HepG2 (cell line): ENCODE measurements at places on chromosomes 16 and 17.
A peak's percentile ranks its signal among the peaks of the same experiment; 100 is the strongest.

DNA sequence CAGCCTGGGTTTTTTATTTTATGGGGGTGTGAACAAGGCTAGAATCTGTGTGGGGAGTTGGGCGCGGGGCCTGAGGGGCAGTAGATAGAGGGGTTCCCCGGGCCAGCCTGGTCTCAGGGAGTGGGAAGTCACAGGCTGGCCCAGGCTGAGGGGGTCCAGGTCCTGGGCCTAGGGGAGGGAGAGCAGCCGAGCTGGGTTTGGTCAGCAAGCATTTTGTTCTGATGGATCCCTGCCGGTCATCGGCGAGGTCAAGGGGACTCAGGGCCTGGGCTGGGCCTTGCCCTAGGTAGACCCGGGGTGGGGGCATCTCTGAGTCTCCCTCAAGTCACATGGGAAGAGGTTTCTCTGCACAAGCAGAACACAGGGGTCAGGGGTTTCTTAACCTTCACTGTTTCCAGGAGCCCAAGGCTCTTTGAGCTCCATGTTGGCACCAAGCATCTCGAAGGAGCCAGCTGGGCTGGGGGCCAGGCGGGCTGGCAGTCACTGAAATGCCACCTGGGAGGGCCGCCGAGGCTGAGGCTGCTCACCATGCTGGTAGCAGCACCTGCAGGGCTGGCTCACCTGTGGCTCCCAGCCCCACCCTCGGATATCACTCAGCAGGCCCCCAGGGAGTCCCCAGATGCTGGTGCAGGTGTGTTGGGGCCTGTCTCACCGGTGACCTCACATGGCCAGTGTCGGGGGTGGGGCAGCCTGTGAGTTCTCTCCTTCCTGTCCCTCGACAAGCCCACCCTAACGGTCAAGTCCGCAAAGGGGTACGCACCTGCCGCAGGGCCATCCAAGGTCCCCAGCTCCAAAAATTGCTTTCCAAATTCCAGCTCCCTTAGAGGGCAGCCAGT is 41.0 kb downstream of the SLC7A5 start:
- DNase-seq = no peak

GRCh38 chr17:5024604-5025003 is 10.6 kb downstream of the SLC52A1 start:
- no peak for DNase-seq

GRCh38 chr16:9039210-9039609 is 52.2 kb upstream of the HAPSTR1 start:
- no peak for DNase-seq

GRCh38 chr17:19867079-19867328 is 732 bp downstream of the ULK2 start:
- DNase-seq = peak; percentile 9

GRCh38 chr17:10034719-10035475 is 129.8 kb upstream of the RCVRN start:
- no peak for DNase-seq

DNA sequence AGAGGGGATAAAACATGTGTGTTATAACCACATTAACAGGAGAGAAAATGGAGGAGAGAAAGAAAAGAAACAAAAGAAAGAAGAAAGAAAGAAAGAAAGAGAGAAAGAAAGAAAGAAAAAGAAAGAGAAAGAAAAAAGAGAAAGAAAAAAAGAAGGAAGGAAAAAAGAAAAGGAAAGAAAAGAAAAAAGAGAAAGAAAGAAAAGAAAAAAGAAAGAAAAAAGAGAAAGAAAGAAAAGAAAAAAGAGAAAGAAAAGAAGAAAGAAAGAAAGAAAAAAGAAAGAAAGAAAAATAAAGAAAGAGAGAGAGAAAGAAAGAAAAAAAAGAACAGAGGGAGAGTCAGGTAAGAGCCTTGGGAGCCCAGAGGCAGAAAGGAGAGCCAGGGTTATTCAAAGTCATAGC is 446.6 kb upstream of the ASIC2 start:
- DNase-seq = no peak

DNA sequence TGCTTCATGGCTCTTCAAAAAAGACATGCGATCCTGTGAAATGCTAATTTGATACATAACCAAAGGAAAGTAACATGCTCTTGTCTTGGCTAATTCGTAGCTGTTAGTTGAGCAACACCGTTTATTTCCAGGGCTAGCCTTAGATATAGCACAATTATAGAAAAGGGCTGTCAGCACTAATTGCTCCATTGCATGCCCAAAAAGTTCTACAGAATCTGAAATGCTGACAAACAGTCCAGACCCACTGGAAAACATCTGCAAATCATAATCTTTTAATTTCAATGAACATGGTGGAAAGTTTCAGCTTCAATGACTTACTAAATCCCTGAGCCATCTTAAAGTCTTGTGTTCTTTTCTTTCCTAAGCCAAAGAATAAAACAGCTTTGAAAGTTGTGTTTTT is 42.9 kb upstream of the NUDT7 start:
- DNase-seq = no peak

GRCh38 chr16:49740256-49740655 is 115.7 kb downstream of the ZNF423 start:
- DNase-seq = no peak

DNA sequence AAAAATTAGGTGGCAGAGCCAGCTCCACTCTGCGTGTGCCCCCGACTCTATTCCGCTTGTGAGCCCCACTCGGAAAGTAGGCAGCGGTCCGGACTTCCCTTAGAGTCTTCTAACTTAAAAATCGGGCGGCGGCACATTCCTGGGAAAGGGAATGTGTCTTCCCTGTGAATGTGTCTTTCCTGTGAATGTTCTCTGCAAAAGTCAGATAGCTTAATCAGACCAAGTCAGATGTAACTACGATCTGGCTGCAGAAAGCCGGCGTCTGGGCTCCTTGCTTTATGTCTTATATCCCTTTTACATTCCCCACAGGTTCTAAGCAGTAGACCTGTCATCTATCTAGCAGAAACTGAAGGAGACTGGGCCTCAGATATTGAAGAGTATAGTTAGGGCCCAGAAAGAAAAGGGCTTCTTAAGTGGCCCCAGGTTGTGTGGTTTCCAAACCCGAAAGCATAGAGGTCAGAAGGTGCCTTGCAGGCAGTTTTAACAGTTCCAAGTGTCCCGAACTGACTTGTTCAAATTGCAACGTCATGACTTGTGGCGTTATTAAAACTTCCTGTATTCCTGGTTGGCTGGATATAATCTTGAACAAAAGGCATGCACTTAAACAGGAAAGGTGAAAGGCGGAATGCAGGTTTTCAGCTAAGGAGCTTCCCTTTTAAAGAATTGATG is 601 bp downstream of the PHKB start:
- DNase-seq = peak; percentile 68

DNA sequence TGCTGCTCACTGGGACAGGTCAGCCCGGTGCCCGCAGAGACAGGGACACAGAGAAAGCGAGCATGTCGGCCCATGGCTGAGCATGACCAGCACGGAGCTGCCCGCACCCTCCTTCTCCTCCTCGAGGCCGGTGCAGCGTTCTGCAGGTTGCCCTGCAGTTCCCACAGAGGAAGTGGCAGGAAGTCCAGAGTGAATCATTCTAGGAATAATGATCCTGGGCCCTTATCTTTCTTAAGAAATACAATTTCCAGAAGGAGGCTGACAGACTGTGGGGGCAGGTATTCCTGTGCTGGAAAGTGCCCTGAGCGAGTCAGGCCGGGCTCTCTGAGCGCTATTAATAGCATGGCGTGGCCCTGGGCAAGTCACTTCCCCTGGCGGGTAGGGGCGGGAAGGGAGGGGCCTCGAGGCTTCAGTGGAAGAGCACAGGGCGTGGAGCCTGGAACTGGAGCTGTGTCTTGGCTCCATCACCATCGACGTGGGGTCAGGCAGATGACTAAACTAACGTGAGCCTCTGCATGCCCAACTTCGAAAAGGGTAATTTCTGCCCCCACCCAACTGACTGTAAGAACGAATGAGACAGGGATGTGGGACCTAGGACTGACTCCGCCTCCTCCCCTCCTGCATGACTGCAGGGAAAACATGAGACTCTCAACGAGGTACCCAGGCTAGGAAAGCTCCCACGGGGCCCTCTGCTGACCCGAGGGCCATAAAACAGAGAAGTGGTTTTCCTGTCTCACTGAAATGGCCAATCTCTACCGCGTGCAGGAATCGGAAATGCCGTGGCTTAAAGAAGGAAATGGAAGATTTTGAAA is 9.8 kb downstream of the TMEM204 start:
- peak; percentile 39 for DNase-seq

DNA sequence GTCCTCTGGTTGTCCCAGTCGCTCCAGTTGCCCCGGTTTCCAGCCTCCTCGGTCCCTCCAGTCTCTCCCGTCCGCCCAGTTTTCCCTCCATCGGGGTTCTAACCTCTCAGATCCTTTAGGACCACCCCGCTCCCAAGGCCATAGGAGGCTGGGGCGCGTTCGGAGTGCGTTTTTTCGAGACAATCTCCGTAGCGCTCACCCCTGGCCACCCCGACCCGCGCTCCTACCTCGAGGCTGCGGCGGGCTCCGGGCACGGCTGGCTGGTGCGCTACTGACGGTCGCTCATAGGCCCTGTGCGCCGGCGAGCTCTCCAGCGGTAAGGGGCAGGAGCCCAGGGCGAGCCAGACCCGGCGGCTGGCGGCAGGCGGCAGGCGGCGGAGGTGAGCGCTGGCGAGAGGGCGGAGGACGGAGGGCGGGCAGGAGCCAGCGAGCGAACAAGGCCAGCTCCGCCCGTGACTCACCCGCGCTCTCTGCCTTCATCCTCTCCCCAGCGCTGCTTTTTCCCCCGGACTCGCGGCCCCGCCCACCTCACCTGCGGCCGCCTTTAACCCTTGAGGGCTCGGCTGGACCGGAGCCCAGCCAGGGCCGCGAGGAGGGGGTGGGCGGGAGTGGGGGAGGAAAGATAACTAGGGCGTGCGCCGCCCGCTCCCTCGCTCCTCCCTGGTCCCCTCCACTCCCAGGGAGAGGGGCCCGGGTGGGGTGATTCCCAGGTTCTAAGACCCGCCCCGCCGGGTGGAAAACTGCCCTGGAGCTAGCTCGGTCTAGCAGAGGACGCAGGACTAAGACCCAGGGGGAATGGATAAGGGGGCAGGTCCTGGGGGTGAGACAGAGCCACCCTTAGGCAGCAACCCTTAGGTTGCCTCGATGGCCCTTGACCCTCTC is at the start of gene SP6:
TSS of gene SP6 (minus strand) at position 472 of the 882 bp plus-strand sequence. CDS start 2,734 bp downstream, outside the sequence.
- DNase-seq = peak; percentile 77

GRCh38 chr16:79834720-79835119 is 234.2 kb upstream of the MAF start:
- no peak for DNase-seq

- peak; percentile 46 for DNase-seq
Observed at GRCh38 chr16:63361032-63361624, 1324.9 kb upstream of the CDH8 start.

- no peak for DNase-seq
Observed at GRCh38 chr17:42577140-42577531, 393 bp downstream of the PSMC3IP start.

- DNase-seq = no peak
Observed at GRCh38 chr17:37179893-37180292, 195.9 kb upstream of the C17orf78 start.

DNA sequence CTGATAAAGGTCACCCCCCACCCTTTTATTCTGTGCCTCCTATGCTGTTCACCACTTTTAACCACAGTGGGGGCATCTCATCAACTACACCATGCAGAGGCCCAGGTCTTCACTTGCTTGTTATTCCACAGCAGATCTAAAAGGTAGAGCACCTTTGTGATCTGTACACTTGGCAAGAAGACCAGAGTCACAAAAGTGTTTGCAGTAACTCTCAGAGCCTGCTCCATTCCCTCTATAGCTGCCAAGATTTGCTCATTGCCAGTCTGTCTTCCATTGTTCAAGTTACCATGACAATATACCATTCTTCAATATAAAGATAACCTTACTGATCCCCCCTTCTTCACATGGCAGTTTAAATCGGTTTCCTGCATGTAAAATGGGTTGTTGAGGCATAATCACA is 180.0 kb downstream of the TOX3 start:
- no peak for DNase-seq

DNA sequence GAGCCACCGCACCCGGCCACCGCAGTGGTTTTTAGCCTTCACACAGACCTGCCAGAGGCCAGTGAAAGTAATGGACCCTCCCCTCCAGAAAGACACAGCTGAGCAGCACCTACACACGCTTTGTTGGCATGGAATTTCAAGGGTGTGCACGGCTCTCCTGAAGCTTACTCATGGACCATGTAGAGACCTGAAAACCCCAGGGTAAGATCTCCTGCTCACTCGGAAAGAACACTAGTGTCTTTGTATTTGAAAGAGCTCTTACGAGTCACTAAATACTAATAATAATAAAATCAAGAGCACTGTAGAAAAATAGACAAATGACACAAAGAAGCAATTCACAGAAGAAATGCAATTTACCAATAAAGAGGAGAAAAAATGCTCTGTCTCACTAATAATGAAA is 20.0 kb downstream of the SLC43A2 start:
- no peak for DNase-seq
